ENCODE measurements at places on chromosomes 16 and 17.

GRCh38 chr17:83036193-83036592 is 43.2 kb upstream of the METRNL start:
- no peak for DNase-seq

DNA sequence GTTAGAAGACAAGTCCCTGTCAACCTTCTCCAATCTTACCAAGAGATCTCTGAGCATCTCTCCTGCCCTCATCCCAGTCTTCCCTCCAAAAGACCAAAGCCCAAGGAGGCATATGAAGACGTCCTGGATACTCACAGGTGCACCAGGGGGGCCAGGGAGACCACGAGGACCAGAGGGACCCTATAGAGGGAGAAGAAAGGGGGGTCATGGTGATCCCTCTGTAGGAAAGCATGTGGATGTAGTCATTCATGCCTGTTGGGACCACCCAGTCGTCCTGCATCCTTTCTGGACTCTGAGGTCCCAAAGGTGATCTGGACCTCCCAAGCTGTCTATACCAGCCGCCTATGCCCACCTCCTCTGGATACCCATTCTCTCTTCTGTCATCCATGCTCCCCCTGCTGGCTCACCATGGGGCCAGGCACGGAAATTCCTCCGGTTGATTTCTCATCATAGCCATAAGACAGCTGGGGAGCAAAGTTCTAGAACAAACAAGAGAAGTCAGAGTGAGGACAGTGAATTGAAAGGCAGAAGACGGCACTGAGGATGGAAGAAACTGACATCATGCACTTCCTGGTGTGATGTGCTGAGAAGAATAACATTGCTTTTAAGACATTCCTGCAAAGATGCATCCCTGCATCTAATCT is 3.3 kb downstream of the COL1A1 start:
- no peak for DNase-seq

- DNase-seq, result no peak
Observed at GRCh38 chr17:55434721-55435120, 13.1 kb upstream of the MMD start.

GRCh38 chr17:64437944-64438525 is 10.9 kb upstream of the MILR1 start:
- DNase-seq, result no peak

DNA sequence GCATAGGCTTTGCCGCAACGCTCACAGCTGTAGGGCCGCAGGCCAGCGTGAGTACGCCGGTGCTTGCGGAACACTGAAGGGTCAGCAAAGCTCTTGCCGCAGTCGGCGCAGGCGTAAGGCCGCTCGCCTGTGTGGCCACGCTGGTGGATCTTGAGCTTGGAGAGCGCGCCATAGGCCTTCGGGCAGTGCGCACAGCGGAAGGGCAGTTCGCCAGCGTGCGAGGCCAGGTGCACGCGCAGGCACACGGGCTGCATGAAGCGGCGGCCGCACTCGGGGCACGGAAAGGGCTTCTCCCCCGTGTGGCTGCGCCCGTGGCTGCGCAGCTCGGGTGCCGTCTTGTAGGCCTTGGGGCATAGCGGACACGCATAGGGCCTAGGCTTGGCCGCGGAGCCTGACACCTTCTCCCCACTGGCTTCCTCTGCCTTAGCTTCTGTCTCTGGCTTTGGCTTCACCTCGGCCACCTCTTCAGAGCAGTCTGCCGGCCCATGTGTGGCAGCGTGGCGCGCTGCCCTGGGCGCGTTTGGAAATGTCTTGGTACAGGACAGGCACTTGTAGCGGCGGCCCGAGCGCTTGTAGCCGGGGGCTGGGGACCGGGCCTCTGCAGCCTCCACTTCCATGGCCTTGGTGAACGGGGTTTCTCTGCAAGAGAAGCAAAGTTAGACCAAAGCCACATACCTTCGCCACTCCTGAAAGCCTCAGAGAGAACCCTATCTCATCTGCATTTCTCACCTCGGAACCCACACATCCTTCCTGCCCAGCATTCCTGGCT is 10.0 kb downstream of the ZNF668 start:
- no peak for DNase-seq

GRCh38 chr17:57810721-57811637 is 38.9 kb downstream of the MRPS23 start:
- no peak for DNase-seq

DNA sequence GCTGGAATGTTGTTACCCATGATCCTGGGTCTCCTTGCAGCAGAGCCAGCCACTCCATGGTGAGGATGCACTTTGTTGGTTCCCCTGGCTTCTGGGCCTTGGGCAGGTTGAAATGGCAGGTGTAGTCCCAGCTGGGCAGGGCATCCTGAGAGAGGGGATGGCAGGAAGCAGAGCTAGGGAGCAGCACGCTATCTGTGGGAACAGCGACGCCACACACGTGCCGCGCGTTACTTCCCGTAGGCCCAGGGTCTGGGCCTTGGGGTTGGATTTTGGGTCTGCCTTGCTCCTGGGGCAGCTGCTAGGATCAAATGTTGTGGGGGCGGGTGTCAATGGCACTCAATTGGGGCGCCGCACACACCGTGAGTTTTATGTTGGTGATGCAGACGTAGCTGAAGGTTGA is 368.0 kb downstream of the CPPED1 start:
- no peak for DNase-seq

GRCh38 chr16:78900044-78900811 is 700.3 kb downstream of the MAF start:
- no peak for DNase-seq

- DNase-seq, result no peak
Observed at GRCh38 chr16:3945751-3946603, 65.5 kb upstream of the CREBBP start.

DNA sequence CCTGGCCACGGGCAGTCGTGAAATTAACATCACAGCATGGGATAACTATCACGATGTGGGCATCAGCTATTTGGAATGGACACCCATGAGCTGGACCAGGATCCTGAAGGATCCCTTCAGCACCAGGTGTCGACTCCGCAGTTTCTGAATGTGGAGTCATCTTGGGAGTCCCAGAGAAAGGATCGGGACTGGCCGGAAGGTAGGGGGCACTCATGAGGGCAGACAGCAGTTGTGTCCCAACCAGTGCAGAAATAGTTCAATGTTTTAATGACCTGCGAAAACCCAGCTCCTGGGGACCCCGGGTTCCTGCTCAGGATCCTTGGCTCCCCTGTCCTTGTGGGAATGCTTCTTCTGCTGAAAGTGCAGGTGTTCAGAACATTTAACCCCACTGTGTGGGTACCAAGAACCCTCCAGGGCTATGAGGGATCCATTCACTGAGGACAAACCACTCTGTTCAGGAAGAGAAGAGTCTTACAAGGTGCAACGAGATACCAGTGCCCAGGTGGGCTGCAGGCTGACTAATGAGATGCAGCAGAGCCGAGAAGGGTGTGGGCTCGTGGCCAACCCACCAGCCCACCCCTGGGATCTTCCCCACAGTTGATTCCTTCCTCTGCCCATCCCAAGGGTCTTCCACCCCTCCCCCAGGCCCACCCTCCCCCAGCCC is 154.8 kb downstream of the SALL1 start:
- no peak for DNase-seq

GRCh38 chr16:15650698-15651171 is 690 bp downstream of the NDE1 start:
- DNase-seq, result no peak

GRCh38 chr16:559411-560203 is 587 bp upstream of the PRR35 start:
- DNase-seq, result no peak

DNA sequence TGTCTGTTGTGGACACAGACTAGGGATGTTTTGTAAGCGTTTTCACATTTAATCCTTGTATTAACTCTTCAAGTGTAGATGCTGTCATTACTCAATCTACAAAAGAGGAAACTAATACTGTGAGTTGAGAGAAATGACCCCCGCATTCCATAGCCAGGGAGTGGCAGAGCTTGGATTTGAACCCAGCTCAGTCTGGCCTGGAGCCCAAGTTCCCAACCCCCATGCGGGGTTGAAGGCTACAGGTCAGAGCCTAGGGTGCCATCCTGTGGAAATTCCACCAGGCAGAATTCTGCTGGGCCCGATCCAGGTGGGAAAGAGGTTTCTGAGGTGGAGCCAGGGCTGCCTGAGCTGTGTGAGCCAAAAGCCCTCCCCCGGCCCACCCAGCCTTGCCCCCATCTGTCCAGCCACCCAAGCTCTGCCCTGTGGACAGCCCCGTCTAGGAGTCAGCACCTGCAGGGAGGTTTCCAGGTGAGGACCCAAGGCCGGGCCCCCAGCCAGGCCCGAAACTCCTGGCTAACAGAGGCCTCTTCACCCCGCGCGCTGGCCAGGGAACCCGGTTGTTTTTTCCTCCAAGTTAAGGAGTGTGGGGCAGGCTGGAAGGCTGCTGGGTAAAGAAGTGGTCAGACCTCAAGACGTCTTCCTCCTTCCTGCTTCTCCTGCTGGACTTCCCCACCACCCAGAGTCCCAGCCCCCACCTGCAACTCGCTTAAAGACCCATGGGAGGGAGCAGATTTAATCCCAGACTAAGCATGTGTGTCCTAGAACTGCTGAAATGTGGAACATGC is 5.7 kb downstream of the MMP15 start:
- no peak for DNase-seq

GRCh38 chr17:34257299-34257985 is 2.4 kb downstream of the CCL2 start:
- no peak for DNase-seq

DNA sequence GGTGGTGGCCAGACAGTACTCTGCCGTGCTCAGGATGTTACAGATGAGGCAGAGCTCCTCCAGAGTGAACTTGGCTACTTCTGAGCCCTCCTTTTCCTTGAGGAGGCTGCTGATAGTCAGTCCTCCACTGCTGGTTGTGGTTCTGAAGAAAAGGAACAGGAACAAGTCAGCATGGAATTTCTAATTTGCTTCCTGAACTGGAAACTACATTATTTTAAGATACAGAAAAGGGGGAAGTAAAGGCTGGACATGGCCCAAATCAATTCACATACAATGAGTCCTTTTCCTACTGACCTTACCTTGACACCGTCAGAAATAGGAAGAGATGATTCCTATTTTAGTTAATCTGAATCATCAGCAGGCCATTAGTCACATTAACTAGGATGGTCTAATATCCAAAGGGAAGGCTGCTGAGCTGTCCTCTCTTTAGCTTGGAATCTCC is 154.2 kb downstream of the VPS53 start:
- no peak for DNase-seq

DNA sequence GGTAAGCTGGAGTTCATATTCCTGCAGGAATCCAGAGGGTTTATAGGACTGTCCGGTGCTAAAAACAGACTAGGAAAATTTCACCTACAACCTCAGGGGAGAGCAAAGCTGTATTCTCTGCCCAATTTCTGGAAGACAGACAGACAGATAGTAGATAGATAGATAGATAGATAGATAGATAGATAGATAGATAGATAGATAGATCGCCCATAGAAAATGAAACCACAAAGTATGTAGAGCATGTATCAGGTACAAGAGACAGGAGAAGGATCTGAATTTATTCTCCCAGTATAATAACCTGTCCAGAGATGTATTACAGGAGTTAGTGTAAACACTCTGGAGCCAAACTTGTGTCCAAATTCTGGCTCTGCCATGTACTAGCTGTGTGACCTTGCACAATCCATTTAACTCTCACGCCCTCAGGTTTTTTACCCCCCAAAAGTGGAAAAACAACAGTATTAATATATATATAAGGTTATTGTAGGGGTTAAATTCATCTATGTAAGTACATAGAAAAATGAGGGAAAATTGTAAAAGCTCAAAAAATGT is 2.1 kb upstream of the ABCA6 start:
- DNase-seq, result no peak

GRCh38 chr17:71188811-71189492 is 931.9 kb upstream of the SOX9 start:
- no peak for DNase-seq

GRCh38 chr17:50037321-50038107 is 18.4 kb upstream of the ITGA3 start:
- DNase-seq, result no peak

All from stimulated activated CD8-positive, alpha-beta memory T cell treated with anti-CD3 and anti-CD28 coated beads, Interleukin-15, amount 100 ng/mL, for 24 hours (primary cell).